ENCODE measurements at places on chromosomes 7 and 10.

- no peak for DNase-seq
These were observed 10.8 kb downstream of the ERLIN1 start for GRCh38 chr10:100174699-100175677.

GRCh38 chr10:92999191-92999590 lies 61.4 kb upstream of the CYP26C1 start:
- DNase-seq = no peak

DNA sequence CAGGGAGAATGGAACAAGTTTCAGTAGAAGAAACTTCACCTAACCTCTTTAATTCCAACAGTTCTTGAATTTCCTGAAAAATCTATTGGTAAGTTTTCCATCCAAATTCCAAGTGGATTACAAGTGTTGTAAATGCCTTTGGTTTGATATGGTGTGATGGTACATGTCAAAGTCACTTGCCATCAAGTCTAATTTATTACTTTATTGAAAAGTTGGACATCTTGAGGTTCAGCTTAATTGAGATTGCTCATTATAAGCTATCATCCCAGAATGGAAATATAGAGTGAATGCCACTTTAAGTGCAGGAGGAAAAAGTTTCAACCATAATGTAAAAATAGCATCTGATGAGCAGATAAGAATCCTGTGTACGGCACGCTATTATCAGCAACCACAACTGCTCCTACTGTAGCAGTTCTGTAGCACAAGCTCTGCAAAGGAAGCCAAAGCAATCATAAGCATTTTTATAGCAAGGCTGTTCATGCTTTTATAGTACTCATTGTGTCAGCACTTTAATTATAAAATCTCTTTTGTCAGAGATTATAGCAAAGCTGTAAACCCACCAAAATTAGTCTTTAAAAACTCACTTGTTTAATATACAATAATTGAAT lies 991.8 kb upstream of the PHF14 start:
- DNase-seq = no peak

- no peak for DNase-seq
These were observed 3.4 kb upstream of the C1GALT1 start for GRCh38 chr7:7178906-7179305.

DNA sequence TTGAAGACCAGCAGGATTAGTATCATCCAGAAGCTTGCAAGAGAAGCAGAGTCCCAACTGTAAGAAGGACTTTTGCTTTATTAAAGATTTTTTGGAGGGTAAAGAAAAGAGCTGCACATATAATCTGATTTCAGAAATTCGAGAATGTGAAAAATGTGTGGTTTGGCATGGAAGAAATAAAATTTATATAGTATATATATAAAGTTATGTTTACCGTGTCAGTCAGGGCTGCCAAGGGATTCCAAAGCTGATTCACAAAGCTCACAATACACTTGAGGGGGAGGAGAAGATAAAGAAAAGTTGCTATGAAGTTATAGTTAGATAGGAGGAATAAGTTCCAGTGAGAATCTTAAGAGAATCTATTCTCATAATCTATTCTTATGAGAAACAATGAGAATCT lies 231.8 kb upstream of the CACNA2D1 start:
- DNase-seq = no peak

DNA sequence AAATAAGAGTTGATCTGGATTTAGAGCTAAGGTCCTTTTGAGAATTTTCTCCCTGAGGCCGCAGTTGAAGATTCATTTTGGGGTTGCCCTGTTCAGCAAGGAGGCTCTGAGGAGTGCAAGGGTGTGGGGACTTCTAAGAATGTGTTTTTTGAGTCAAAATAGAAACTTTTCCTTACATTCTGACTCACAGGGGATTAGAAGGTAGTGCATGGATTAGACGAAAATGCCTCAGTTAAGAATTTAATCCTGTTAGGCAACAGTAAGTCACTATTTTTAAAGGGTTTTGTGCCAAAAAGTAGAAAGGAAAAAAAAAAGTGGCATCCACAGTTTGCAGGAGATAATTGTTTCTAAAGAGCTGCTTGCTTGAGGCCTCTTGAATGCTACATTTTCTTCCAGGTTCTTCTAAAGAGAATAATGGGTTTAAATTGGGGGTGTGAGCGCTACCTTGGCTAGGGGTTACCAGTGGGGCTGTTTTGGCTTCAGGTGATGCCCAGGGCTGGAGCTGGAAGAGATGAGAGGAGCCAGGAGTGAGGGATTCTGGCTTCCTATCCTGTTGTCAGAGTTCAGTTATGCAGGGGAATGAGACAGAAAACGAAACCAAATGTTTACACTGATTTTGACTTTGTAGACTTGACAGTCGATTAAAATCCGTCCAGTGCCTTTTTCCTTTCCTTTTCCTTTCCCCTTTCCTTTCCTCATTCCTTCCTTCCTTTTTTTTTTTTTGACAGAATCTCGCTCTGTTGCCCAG lies 52.9 kb downstream of the BAMBI start:
- DNase-seq = no peak

DNA sequence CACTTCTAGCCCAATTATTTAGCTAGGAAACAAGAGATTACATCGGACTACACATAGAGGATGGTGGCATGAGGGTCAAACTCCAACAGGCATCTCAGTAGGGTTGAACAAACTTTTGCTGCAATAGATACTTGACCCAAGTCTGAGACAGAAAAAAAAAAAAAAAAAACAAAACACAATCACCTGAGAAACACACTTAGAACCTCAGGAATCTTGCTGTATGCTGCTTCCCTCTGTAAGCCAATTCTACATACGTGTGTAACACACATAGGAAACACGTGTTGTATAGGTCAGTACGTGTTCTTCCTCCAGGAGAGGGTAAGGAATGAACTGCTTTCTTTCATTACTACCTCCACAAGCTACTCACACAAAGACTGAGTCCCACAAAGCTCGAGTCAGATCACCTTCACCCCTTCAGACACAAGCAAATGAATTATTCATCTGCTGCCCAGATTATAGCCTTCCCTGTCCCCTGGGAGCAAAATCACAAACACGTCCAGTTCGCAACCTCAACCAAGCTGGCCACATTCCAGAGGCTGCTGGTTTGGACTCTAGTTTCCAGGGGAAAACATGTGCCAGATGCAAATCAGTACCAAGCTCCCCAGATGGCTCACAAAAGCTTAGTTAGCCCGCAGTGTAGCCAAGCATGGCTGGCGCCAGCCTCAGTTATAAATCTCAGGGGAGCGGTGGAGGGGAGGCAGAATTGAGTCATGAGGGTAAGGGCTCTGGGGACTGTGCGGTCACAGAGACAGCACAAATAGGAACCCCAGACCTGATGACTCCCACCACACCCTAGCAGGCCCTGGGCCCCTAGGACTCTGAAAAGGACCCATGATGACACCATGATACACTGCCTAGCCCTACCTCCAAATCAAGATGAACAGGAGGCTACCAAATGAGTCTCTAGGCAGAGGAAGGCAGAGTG lies 15.1 kb downstream of the PSAP start:
- peak; percentile 90 for DNase-seq

All from DMS153 (cell line).